ENCODE measurements at places on chromosomes 5 and 9. TPM values are rescaled to one million over a fixed set of nuclear protein-coding genes. Genes with fewer than 3 reads are reported as not detected.

The PCDHA11 gene
- 0.36 TPM for total RNA-seq

The SNAPC4 gene
- 9.0 TPM for total RNA-seq

The HSD17B4 gene
- 134 TPM for total RNA-seq

The TMEM203 gene
- total RNA-seq: 36.9 TPM

The UBQLN1 gene
- total RNA-seq: 117 TPM

The TMEM232 gene
- 1.4 TPM for total RNA-seq

The SLC6A7 gene
- under 0.01 TPM for total RNA-seq

The CD14 gene
- total RNA-seq: 1.8 TPM

The GHR gene
- total RNA-seq: 5.6 TPM

The RPP25L gene
- total RNA-seq: 19.2 TPM

- peak; percentile 75 for DNase-seq
Observed at GRCh38 chr9:121815546-121816448, 164.4 kb downstream of the DAB2IP start.

DNA sequence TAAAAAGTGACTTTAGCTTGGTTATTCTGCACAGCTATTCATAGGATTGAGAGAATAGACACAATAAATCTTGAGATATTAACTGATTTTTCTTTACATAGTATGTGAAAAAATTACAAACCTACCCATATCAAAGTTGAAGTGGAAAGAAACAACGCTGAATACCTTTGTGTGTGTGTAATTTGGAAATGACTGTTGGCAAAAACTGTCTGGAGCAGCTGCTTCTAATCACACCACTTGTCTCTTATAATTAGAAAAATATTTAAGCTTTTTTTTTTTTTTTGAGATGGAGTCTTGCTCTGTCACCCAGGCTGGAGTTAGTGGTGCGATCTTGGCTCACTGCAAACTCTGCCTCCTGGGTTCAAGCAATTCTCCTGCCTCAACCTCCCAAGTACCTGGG, 110.8 kb upstream of the POC5 start:
- no peak for DNase-seq

DNA sequence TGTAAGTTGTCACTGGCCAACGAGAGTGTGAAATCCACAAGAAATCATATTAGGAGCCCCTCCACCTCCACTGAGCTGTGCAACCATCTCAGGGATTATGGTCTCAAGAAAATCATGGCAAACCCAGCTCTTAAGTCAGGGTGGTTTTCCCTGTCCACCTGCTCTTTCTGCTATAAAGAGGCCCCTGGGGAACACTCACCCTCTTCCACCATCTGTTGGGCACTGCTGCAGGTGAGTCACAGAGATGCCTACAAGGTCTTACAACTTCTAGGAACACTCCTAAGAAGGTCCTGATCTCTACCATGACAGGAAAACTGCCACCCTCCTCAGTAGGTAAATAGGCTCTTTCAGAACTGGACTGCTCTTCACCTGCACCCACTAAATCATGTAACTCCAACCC, 61.8 kb downstream of the DRD1 start:
- DNase-seq: no peak

DNA sequence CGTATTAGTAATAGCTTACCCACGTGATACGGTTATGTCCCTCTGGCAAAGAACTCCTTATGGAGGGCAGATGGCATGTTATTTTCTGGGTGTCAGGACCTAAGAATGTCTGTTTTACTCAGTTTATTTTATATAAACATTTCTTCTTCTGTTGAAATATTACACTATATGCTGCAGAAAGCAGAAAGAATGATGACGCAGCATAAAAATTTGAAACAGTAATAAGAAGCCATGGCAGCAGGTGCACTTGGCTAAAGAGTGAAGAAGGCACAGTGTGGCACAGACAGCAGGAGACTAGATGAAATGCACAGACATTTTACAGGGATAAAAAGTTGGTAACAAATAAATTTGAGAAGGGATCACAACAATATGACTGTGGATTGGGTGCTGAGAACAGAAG, 46.3 kb upstream of the CDH10 start:
- no peak for DNase-seq

DNA sequence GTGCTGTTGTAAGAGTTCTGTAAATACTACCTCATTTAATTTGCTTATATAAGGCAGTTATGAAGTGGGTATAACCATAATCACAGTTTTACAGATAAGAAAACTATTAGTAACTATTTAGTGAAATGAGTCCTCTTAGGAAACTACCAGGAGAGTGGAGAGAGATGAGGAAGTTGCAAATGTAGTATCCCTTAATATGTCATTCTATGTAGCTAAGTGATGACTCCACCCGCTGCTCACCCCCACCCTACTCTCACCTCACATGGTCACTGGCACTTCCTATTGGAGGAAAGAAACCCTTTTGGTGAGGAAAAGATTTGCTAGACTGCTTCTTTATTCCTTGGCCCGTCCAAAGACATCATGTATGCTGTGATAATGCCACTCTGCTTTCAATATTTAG, 241.8 kb upstream of the SLC24A2 start:
- no peak for DNase-seq

DNA sequence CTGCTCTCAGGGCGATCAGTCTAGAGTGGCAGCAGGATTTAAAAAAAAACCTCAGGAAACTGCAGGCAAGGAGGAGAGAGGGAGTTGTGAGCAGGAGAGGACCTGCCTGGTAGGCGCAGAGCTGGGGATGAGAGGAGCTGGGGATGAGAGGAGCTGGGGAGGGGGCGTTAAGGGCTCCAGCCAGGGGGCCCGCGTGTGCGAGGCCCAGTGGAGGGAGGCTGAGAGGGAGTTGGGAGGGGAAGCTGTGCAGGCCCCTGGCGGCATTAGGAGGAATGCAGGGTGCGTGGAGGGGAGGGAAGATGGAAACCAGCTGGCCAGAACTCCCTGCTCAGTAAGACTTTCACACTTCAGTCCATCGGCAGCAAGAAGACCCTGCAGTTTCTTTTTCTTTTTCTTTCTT, 45.2 kb upstream of the HMCN2 start:
- peak; percentile 73 for DNase-seq

GRCh38 chr5:54692631-54693030, 175.1 kb downstream of the SNX18 start:
- no peak for DNase-seq

DNA sequence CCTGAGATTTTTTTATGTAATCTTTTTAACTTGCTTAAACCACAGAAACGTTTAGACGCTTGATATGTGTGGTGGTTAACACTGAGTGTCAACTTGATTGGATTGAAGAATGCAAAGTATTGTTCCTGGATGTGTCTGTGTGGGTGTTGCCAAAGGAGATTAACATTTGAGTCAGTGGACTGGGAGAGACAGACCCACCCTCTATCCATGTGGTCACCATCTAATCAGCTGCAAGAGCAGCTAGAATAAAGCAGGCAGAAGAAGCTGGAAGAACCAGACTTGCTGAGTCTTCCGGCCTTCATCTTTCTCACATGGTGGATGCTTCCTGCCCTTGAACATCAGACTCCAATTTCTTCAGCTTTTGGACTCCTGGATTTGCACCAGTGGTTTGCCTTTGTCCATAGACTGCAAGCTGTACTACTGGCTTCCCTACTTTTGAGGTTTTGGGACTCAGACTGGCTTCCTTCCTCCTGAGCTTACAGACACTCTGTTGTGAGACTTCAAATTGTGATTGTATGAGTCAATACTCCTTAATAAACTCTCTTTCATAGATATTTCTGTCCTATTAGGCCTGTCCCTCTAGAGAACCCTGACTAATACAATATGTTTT, 816.0 kb upstream of the CDH9 start:
- no peak for DNase-seq

DNA sequence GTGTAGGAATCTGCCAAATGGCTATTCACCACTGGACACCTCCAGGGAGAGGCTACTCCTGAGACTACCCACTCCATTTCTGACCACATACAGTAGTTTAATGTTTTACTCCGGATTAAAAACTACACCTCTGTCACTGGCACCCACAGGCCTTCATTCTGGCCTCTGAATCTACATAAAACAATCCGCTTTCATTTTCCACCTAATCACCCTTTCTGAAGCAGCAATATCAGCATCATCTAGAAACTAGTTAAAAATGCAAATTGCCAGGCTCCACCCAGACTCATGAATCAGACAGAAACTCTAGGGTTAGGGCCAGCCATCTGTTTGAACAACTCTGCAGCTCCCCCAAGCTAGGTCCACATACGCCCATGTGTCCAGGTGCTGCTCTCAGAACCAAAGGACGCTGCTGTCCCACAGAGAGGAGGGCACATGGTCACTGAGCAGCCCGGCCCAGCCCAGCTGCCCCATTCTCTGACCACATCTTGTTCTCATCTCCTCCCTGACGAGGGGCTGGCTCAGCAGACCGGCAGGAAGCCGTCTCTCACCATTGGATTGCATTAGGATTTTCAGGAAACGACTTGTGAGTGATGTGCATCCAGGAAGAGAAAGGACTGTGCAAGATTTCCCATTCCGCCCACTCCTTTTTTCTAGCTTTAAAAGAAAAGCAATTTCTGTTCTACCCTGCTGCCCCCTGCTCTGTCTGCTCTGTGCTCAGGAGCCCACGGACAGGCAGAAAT, 34.7 kb downstream of the ADAM19 start:
- peak; percentile 86 for DNase-seq

DNA sequence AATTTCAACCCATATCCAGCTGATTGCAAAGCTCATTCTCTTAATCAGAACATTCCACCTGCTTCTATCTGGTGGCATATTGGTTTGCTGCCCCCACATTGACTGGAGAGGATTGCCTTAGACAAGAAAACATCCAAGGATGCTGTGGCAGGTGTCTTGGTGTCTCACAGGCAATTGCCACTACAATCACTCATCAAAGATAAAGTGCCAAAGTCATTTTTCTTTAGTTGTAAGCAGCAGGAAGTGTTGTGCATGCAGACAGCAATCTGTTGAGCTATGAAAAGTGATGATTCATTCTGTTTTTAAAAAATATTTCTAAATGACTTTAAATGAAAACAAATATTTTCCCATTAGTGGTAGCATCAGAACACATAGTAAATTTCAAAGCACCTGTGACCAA, 53.9 kb downstream of the CDH6 start:
- DNase-seq: no peak

GRCh38 chr5:14400085-14400484, 181.5 kb upstream of the OTULINL start:
- no peak for DNase-seq

- DNase-seq: no peak
Observed at GRCh38 chr9:89659473-89659872, 54.7 kb downstream of the GADD45G start.

DNA sequence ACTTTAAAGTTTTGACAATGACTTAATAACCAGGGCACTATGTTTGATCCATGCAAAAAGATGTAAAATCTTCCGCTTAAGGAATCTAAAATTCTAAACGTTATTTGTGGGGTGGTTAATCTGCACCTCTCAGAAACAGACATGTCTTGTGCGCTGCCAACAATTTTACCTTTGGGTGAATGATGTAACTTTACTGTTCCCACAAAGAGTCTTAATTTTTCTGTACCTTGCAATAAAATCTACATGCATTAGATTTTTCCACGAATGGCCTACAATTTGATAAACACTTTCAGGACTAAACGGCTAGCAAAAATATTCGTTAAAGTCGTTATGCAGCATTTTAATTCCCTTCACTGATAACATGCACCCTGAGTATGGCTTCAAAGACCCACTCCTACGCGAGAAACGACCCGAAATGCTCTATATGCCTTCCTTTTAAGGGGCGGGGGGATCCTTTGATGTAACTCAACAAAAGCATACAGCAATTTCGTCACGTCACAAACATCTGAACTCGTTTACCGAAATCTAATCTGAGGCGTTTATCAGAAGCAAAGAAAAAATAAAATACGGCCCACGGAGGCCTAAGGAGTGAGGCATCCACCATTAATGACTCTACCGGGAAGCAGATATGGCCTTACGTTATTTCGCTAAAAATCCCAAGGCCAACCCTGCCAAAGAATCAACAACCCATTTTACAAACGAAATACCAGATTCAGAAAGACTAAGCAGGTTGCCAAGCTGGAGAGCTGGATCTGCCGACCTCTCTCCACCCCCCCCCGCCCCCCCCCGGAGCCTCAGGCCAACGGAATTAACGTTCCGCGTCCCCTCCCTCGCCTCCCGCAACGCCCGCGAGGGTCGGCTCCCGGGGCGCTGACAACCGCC, 621 bp downstream of the AK6 start:
- no peak for DNase-seq

GRCh38 chr9:72592502-72593403, 71.3 kb downstream of the TMC1 start:
- no peak for DNase-seq

GRCh38 chr5:140202078-140202477, 27.1 kb downstream of the CYSTM1 start:
- DNase-seq: no peak

DNA sequence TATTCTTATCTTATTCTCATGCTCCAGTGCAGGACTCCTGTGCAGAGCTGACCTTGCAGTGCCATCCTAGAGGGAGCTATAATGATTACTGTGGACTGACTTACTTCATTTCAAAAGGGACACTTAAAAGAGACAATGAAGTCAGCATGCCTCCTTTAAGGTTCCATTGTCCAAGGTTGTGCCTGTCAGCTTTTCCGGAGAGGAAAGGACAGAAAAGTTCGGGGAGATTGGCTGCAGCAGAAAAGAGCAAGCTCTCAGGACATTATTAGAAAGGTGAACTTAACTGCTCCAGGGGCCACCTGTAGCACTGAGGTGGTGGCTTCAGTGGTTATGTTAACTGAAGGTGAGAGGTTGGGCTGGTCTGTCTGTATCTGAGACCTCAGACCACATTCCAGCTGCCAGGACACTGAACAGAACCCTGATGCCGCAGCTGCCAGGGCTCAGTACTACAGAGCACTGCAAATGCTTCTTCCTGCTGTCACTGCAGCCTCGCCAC, 112.9 kb downstream of the ST8SIA4 start:
- no peak for DNase-seq

GRCh38 chr9:137956688-137957385, 79.3 kb downstream of the CACNA1B start:
- peak; percentile 31 for DNase-seq

- DNase-seq: no peak
Observed at GRCh38 chr9:115983366-115983765, 170.2 kb upstream of the PAPPA start.

GRCh38 chr9:116466271-116467235, 220.6 kb upstream of the TRIM32 start:
- DNase-seq: no peak

GRCh38 chr5:157971571-157972216, 112.7 kb upstream of the CLINT1 start:
- peak; percentile 22 for DNase-seq

DNA sequence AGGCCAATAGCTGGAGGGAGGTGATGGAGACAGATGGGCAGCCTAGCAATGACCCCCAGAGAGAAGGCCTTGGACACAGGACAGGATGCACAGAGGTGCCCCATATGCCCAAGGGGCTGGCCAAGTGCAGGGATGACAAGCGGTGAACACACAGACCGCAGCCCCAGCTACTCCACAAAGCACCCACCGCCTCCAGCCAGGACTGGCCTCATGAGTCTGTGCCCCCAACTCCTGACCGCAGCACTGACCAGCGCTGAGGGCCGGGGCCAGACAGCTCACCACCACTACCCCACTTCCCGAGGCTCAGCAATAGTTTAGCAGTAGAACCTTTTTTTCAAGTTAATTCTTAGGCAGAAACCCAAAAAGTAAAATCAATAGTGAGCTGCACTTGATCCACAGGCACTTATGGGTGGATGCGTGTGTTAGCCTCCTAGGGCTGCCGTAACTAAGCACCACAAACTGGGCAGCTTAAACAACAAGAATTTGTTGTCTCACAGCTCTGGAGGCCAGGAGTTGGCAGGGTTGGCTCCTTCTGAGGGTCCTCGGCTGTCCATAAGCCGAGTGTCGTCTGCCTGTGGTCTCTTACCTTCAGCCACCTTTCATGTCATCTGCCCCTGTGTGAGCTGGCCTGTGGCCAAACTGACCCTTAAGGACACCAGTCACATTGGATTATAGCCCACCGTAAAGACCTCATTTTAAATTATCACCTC, 14.1 kb downstream of the ROR2 start:
- DNase-seq: no peak

Measured in osteoblast (primary cell).